ENCODE measurements at places on chromosomes 16 and 17. TPM values are rescaled to one million over a fixed set of nuclear protein-coding genes. Genes with fewer than 3 reads are reported as not detected.

CMTM2 gene
- not detected for total RNA-seq

TPSB2 gene
- total RNA-seq: not detected

ADORA2B gene
- total RNA-seq: not detected

CX3CL1 gene
- total RNA-seq: 0.31 TPM

ALOXE3 gene
- not detected for total RNA-seq

FBXO39 gene
- total RNA-seq: 0.22 TPM

- no peak for DNase-seq
Measured at GRCh38 chr16:5381481-5381880, 283.9 kb upstream of the EEF2KMT start.

DNA sequence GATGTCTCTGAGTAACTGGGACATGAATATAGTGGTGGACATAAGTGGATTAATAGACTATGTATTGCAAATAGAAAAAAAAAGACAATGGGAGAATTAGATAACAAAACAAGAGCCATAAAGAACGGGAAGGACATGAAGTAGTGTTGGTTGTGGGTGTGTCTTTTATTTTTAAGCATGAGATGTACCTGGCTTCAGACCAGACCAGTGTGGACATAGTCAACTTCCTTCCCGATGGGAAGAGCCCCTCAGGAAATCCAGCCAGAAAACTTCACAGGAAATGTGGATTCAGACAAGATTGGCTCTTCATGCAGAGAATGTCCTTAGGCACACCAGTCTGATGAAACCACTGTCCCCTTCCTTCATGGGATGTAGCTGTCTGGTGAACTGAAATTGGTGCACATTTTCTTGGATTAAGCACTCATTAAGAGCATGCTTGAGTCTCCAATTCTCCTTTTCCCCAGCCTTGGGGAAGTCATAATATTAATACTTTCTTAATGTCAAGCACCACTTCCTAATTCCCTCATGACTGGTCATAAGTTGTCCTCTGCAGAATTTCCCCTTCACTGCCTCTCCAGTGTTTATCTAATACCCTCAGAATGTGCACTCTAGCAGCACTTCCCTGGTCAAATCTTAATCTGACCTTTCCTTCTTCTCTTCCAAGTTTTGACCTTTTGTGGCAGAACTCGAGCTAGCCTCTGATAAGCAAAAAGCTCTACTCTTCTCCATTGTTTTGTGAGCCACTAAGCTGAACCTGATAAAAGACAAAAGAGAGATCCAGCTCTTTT is 350.6 kb upstream of the MAF start:
- DNase-seq: no peak

- DNase-seq: no peak
Measured at GRCh38 chr17:55704401-55704800, 18.3 kb downstream of the TMEM100 start.

DNA sequence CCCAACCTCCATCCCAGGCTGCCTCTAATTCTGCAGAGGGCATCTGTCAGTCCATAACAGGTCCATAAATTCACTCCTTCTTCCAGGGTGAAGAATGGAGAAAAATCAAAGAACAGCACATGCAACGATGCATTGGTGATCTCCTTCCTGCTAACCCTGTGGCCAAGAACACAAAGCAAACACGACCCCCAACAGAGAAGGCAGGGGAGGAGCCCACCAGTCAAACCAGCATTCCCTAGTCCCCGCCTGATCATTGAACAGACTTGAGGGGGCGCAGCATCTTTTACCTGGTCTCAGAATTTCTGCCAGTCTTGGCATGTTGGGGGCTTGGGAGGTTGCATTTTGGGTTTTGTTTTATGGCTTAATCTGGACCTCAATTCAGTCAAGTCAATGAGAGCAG is 476.0 kb downstream of the SLC39A11 start:
- DNase-seq: no peak

- DNase-seq: no peak
Measured at GRCh38 chr17:33033176-33033575, 41.5 kb downstream of the SPACA3 start.

GRCh38 chr16:82756283-82756599 is 129.5 kb downstream of the CDH13 start:
- no peak for DNase-seq

DNA sequence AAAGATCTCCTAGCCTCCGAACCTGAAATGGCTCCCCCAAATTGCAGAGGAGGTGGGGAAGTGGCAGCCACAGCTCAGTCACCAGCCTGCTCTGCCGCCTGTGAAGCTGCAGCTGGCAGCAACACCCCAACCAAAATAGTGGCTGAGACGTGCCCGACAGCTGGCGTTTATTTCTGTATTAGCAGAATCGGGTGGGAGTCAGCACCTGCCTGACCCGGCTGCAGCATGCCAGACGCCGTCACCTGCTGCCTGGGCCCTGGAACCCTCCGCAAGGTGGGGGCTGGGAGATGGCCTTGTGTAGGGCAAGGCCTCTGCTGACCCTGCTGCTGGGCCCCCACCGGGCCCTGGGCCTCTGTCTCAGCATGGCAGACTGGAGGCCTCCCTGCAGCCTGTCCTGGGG is 17.5 kb upstream of the PABPN1L start:
- no peak for DNase-seq
